ENCODE measurements at places on chromosomes 6 and 20.

- no peak for DNase-seq
These were observed 20.8 kb upstream of the SNRPB2 start for GRCh38 chr20:16709017-16709416.

GRCh38 chr6:146123616-146124015, 94.8 kb downstream of the GRM1 start:
- DNase-seq, result no peak

GRCh38 chr6:126181890-126182289, 158.0 kb upstream of the CENPW start:
- no peak for DNase-seq

DNA sequence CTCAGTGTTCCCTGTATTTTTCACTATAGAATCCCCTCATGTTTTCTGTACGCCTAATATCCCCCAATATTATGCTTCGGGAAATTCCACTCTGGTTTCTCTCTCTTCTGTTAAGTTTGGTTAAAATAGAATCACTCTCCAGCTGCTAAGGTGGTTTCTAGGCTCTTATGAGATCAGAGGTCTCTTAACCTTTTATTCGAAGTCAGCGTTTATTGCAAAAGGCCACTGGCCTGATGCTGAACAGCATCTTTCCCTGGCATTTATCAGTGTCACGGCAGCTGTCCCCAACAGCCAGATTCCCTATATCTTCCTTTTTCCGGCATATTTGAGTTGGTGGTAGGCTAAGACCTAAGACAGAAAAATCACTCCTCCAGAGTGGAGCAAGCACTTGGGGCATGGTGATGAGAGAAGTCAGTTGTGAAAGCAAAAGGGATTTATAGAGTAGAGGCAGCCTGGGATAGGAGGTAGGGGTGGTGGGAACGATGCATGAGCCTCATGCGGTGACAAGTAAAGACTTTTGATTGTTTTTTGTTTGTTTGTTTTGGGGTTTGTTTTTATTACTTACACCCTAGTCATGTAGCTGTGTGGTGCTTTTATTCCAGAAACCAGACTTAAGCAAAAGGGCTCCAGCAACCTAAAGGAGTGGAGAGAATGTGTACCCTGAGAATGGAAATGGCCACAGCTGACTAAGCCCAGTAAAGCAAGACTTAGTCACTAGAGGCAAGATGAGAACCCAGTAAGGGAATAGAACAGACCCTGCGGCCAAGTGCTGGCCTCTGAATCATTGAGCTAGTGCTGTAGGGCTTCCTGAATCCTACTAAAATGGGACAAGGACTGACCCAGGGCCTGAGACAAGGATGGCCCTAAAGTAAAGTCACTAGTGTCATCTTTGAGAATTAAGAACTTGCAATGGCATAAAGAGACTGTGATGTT, 233.0 kb upstream of the PRND start:
- DNase-seq, result no peak

GRCh38 chr6:1110164-1110563, 201.7 kb upstream of the FOXQ1 start:
- DNase-seq, result no peak

GRCh38 chr6:168282985-168283685, 36.4 kb downstream of the DACT2 start:
- no peak for DNase-seq

- DNase-seq, result no peak
These were observed 14.7 kb upstream of the PXDC1 start for GRCh38 chr6:3766214-3766613.

DNA sequence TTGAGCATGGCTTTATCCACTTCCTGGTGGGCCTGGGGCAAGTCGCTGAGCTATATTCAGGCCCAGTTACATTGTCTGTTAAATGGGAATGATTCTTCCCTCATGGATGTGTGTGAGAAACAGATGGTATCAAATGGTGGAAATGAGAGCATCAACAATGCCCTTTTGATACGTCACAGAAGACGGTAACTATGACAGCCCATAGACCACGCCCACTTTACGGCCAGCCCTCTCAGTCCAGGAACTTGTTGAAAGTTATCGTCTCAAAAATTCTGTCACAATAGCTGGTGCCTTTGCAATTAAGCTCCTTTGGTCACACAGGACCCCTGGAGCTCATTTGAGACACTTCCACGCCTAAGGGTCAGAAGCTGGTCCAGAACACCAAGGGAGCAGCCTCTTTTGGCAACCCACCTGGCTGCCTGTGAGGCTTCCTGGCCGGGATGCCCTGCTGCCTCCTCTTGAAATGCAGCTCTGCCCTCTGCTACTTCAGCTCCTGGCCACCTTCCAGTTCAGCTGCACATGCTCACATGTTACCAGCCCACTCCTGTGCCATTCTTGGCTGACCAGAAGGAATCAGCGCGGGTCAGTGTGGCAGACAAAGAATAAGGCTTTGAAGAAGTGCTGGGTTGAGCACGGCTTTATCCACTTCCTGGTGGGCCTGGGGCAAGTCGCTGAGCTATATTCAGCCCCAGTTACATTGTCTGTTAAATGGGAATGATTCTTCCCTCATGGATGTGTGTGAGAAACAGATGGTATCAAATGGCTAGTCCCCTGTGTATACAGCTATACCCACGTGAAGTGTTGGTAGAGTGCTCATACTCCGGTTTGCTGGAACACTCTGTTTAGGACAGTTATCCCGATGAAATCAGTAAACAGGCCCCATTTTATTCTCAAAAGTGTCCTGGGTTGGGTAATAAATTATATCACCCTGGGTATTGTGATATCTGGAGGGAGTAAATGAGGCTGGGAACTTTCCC, 199.2 kb upstream of the SUPT3H start:
- no peak for DNase-seq

DNA sequence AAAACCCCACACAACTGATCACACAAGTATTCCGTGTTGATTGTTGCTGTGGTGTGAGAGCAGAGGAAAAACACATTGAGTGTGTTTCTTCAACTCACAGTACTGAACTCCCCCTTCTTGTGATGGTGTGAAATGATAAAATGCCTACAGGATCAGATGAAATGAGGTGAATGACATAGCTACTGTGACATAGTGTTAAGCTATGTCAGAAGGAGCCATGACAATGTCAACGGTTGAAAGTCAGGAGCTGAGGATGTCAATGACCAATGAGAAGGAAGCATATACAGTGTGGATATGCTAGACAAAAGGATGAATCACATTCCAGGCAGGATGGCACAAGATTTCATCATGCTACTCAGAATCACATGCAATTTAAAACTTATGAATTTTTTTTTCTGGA, 38.8 kb downstream of the WASF1 start:
- DNase-seq, result no peak

GRCh38 chr6:108897371-108897770, 49.1 kb downstream of the ARMC2 start:
- DNase-seq, result no peak

DNA sequence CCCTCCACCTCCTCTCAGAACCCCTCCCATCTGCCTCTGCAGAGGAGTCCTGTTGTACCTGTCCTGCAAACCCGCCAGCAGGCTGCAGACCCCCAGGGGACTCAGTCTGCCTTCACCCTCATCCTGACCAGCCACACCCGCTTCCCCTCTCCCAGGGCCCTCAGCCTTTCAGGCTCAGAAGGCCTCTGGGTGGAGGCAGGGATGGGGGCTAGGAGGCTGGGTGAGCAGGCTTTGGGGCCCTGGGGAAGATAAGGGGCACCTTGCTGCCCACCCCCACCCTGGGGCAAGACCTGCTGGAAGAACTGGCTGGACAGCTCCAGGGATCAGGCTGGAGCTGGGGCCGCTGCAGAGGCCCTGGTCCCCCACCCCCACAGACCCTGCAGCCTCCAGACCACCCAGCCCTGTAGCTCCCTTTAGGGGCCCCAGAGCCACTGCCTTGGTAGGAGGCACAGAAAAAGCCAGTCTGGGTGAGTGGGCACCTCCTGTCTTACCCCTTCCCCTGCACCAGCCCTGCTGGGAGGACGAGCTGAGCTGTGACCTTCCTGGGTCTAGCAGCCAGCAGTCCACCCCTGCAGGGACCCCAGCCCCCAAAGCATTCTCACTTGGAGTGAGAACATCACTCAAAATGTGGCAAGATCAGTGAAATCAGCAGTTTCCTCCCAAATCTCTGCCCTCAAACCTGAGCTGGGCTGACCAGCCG, 5.2 kb downstream of the TEAD3 start:
- no peak for DNase-seq

- no peak for DNase-seq
These were observed 8.5 kb downstream of the MRPS18A start for GRCh38 chr6:43679057-43679456.
